ENCODE measurements at places on chromosomes 12 and 14.

DNA sequence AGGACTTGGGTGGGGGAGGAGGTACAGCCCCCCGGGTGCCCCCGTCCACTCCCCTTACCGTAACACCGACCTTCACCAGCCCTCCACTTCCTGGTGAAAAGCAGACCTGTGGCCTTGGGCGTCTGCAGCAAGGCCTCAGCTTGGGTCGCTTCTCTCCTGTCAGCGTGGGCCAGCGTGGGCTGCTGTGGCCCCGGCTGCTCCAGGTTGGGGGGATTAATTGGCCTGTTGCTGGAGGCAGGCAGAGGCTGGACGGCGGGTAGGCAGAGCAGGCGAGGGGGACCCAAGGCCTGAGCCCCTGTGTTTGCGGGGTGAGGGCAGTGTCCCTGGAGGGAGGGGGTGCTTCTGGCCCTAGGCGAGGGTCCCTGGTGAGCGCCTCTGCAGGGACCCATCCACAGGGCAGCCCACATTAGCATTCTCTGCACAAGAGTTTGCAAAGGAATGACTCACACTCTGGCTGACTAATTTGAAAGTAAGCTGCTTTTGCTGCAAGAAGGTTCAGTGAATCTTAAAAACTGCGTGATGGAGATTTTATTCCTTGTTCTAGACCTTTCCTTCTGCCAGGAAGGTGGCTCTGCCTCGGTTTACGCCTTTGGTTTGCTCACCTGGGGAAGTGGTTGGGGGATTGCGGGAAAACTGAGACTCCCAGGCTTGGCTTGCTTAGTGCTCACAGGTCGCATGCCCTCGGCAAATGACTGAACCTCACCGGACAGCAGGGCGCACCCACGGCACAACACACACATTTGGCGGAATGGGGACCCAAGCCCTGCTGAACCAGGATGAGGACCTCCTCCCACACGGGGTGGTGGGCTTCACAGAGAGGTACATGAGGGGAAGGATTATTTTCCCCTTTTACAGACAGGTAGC, 37.9 kb upstream of the DLK1 start:
- peak; percentile 29 for DNase-seq

DNA sequence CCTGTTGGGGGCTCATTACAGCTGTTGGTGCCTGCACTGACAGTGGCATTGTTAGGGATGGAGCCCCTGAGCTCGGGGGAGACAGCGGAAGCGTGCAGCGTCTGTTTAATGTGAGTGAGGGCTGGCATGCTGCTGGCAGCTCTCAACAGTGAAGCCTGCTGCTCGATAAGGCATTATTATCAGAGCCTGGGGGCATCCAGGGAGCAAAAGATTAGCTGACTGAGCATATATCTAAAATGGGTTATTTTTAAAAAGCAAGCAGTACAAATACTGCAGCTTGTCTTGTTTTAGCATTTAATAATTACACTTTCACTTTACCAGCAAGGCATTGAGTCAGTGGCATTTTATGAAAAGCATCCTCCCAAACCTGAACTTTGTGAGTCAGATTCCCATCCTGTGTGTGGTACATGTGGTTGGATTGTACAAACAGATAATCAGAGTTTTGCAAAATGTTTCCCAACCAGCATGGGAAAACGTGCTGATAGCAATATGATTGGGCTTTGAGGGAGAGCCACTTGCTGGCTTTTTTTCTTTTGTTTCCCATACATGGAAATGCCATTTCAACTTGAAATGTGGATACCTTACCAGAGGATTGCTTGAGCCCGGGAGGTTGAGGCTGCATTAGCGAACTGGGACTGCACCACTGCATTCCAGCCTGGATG, 150.8 kb downstream of the PRKCH start:
- DNase-seq = peak; percentile 95

DNA sequence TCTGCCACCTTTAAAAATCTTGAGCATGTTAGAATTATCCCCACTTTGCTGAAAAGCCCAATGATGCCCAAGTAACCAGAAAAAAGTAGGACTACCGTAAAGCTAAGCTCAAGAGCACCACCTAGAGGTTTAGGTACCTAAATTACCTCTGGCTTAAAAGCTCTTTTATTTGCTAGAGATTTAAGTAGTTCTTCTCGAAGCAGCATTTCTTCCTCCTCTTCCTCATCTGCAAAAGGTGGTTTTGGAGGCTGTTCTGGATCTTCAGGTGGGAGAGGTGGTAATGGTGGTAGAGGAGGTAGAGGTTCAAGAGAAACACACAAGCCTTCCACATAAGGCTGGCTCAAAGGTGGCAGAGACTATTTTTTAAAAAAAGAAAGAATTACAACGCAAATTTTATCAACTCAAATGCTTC, 26.9 kb downstream of the ZFC3H1 start:
- DNase-seq = peak; percentile 27

GRCh38 chr12:51908876-51909592, 1.7 kb downstream of the ACVRL1 start:
- DNase-seq = no peak

- no peak for DNase-seq
Observed at GRCh38 chr14:23354990-23355389, 2.3 kb upstream of the SLC22A17 start.

GRCh38 chr12:15538881-15539280, 216.6 kb downstream of the PTPRO start:
- DNase-seq = no peak

- DNase-seq = no peak
Observed at GRCh38 chr14:69370061-69370460, 28.0 kb downstream of the ERH start.

- no peak for DNase-seq
Observed at GRCh38 chr12:4910502-4911315, 1.0 kb downstream of the KCNA1 start.

- no peak for DNase-seq
Observed at GRCh38 chr12:110174373-110174996, 50.3 kb downstream of the IFT81 start.
